ENCODE measurements at places on chromosomes 2 and 18.

GRCh38 chr2:241810307-241811200, 1.6 kb downstream of the NEU4 start:
- DNase-seq, result no peak

- DNase-seq, result peak; percentile 79
Observed at GRCh38 chr2:8685697-8686358, 4.0 kb downstream of the ID2 start.

DNA sequence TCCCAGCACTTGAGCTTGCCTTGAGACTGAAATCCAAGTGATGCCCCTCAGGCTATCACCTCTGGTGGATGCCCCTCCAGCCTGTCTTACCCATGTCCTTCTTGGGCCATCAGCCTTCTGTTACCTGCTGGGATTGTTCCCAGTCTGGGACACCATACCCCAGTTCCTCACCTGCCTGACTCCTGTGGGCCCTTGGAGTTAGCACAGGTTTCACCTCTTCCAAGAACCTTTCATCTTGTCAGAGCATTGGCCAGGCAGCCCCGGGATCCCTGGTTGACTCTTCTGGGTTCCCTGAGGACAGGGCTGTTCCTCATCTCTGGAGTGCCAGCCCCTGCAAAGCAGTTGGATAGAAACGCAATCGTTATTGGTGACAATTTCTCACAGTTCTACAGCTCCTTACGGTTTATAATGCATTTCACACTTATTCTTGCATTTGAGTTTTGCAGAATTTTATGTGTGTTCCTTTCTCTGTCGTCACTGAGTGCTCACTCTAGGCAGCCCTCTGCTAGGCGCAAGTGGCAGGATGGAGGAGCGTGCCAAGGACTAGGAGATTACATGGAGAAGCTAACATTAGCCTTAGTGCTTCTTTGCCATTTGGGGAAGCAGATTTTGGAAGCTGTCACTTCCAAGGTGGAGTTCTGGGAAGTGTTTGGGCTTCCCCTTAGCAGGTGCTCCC, 139.7 kb downstream of the DDX1 start:
- no peak for DNase-seq

DNA sequence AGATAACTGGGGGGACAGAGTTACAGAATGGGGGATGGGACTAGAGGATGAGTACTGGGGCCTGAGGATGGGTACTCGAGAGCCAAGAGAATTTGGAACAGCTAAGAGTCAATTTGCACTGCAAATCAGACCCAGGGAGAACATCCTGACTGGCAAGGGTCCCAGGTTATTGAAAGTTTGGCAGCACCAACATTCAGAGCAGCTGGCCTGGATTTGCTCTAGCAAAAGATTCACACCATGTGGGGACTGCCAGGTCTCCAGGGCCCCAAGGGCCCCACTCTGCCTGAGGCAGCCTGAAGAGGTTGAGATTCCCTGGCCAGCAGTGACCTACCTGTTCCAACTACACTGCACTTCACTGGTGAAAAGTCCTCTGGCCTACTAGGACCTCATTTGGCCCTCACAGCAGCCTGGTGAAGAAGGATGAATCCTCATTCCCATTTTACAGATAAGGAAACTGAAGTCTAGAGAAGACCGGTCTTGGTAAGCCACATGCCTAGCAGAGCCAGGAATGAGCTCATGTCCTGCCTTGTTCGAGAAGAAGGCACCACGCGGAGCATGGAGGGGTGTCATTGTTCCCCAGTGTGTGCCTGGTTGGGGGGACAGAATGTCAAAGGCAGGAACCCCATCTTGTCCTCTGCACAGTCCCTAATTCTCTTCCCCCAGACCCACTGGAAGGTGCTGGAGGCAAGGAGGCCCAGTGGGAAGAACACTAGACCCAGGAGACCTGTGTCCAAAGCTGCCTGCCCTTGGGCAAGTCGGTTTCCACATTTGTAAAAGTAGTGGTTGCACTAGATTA, 258.6 kb downstream of the TNS1 start:
- no peak for DNase-seq

DNA sequence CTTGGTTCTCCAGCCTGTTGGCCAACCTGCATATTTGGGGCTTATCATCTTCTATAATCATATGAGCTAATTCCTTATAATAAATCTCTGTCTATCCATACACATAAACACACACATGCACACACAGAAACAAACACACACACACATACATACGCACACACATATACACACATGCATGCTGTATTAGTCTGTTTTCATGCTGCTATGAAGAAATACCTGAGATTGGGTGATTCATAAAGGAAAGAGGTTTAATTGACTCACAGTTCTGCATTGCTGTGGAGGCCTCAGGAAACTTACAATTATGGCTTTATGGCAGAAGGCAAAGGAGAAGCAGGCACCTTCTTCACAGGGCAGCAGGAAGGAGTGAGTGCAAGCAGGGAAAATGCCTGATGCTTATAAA, 707.4 kb upstream of the CDH2 start:
- no peak for DNase-seq
